ENCODE measurements at places on chromosomes 5 and 9.

DNA sequence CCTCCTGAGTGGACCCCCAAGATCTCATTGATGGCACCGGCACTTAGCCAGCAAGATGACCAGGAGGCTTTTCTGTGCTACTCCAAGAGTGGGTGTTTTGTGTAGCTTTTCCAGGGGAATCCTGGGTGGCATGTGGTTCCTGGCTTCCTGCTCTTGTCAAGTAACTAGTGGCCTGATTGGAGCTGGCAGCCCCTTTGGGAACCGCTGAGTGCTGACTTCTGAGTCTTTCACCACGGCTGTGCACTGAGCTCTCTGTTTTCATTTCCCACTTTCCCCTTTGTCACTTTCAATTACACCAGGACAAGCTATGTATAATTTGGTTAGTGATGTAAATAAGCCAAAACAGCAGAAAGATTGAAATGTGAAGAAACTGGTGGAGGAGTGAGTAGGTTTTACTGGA, 255.4 kb downstream of the GOLPH3 start:
- DNase-seq: no peak

GRCh38 chr5:107217721-107218130, 453.0 kb downstream of the EFNA5 start:
- DNase-seq: peak; percentile 3

GRCh38 chr5:90612919-90613318, 54.3 kb downstream of the ADGRV1 start:
- DNase-seq: no peak

DNA sequence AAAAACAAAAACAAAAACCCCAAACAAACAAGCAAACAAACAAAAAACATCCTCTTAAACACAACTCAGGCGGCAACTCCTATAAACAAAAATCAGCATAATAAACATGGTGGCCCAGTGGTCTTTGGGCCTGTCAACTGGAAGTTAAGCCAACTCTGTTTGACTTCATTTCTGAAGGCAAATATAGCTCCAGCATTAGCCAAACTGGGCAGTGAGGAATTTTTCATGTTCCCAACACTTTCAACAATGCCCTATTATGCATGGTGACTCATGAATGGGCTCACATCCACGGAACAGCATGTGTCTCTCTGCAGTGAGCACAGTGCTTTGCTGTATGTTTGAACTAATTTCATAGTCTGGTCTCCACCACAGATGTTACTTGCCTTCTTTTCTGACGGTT, 143.9 kb upstream of the STC2 start:
- peak; percentile 97 for DNase-seq

GRCh38 chr9:100595391-100596199, 17.7 kb downstream of the CAVIN4 start:
- peak; percentile 75 for DNase-seq

- DNase-seq: peak; percentile 8
Measured at GRCh38 chr9:118609355-118610044, 759.7 kb downstream of the BRINP1 start.

GRCh38 chr5:93092349-93093105, 488.5 kb downstream of the NR2F1-AS1 start:
- peak; percentile 73 for DNase-seq

GRCh38 chr9:135178498-135178897, 91.0 kb downstream of the OLFM1 start:
- no peak for DNase-seq

- DNase-seq: no peak
Measured at GRCh38 chr9:125397736-125398135, 136.1 kb downstream of the GAPVD1 start.

- no peak for DNase-seq
Measured at GRCh38 chr9:127136081-127136879, 13.8 kb upstream of the ANGPTL2 start.

DNA sequence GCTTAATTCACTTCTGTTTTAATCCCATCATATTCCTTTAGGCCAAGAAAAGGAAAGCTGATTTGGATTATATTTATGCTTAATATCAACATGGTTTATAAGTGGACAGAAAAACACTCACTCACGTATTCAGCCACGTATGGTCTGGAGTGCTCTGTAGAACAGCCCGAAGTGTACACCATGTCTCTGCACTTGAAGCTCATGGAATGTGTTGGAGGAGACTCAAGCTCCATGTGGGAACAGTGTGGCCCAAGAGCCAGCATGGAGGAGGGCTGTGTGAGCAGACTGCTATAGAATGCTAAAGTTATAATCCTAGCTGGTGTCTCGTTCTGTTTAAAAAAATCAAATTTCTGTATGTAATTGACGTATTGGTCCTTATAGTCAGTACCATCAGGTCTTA, 32.9 kb downstream of the OTULINL start:
- no peak for DNase-seq

GRCh38 chr5:61662670-61663069, 330.6 kb downstream of the ZSWIM6 start:
- no peak for DNase-seq

- no peak for DNase-seq
Measured at GRCh38 chr5:181130832-181131496, at the start of gene OR2V1. Gene OR2V1 (minus strand): TSS chr5:181131169. CDS start chr5:181125304, 5,865 bp downstream.

GRCh38 chr5:169549453-169550100, 34.0 kb upstream of the SPDL1 start:
- peak; percentile 9 for DNase-seq

GRCh38 chr9:37036371-37036775, 2.3 kb upstream of the PAX5 start:
- no peak for DNase-seq

- DNase-seq: no peak
Measured at GRCh38 chr5:145761254-145761653, 73.9 kb downstream of the PRELID2 start.

GRCh38 chr5:95440825-95441224, 49.7 kb downstream of the FAM81B start:
- DNase-seq: no peak

DNA sequence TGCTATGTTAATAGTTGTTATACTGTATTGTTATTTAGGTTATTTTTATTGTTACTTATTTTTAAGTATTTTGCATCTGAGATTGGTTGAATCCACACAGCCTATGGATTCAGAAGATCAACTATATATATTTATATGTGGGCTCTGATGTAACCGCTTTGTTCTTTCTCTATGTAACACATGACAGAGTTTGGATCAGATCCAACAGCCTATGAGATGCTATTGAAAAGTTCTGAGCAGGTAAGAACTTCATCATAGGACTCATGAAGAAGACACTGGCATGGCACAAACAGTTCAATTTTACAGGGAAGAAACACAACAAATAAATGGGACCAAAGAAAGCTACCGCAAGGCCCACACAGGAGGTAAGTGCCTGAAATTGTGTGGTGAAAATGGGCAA, 93.4 kb downstream of the GNAQ start:
- DNase-seq: no peak

DNA sequence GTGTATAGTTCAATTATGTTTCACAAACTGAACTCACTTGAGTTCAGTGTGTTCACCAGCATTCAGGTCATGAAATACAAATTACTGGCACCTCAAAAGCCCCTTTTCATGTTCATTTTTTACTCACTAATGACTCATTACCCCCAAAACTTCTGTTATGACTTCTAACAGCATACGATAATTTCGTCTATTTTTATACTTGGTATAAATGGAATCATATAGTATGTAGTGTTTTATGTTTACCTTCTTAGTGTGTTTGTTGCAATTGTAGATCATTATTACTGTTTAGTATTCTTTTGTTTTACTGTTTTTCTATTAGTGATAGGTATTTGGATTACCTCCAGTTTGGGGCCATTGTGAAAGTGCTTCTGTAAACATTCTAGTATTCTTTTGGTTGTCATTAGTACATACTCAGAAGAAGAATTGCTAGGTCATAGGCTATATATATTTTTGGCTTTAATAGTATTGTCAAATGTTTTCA, 33.4 kb downstream of the DDX4 start:
- peak; percentile 3 for DNase-seq

DNA sequence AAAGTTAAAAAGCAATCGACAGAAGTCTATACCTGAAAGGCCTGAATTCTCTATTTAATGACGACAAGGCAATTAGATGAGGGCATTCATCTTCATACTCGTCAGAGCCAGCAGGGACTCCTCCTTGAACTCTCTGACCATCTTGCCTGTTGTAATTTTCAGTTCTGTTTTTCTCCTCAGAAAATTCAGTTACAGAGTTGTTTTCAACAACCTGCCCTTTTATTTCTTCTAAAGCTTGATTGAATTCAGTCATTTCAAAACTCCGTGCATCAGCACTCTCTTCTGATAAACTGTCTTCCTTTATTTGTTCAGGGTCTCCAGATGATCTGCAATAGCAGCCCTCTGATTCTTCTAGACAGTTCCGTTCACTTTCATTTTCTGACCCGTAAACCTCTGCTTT, 15.6 kb downstream of the RIOK2 start:
- no peak for DNase-seq

DNA sequence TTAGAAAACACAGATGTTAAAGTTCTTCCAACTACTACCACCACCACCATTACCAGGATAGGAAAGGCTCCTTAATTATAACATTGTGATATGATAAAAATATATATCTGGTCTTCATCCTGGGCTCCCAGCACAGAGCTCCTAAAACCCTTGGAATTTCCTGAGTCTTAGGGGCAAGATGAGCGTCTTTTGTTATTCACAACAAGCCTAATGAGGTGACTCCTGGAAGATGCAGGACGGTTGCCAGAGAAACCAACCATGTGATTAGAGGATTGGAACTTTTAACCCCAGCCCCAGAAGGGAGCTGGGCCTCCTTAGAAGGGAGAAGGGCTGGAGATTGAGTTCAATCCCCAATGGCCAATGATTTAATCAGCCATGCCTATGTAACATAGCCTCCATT, 148.0 kb upstream of the ADRA1B start:
- peak; percentile 32 for DNase-seq

DNA sequence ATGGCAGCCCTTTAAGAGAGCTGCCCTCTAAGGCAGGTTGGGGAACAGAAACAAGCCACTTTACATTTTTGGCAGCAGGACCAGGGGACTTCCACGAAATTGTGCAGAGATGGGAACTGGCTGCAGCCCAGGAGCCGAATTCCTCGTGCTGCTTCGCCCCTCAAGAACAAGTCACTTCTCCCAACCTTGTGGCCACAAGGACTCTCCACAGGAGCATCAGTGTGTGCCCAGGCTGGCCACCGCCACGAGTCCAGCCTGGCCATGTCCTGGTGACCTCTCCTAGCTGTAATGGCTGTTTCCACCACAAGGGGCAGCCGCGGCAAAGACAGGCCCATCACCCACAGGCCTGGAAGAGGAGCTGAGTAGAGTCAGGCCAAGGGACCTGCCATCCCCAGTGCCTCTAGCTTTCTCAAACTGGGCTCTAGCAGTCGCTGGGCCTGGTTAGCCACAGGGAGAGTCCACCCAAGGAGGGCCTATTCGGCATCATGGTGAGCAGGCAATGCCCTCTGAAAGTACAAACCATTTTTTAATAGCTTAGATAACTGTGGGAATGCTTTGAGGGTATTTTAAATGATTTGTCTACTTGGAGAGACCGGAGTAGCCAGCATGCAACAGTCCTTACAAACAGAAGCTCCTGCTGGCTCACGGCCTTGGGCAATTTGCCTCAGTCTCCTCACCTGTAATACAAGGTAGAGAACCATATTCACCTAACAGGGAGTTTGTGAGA, 129.0 kb downstream of the COL23A1 start:
- peak; percentile 22 for DNase-seq

DNA sequence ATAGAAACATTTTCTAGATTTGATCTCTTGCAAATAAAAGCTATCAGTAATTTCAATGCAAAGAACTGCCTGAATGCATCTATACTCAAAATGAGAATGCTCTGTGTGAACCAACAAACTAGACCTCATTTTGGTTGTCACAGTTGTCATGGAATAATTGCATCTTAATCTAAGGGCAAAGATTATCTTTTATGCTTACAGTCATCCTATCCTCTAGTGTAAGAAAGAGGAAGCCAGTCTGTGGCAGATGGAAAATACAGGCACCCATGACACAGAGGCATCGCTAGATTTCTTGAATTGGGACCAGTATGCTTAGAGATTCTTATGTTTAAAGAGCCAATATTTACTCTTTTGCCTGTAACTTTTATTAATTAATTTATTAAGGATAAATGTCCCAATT, 95.0 kb downstream of the MACIR start:
- no peak for DNase-seq

DNA sequence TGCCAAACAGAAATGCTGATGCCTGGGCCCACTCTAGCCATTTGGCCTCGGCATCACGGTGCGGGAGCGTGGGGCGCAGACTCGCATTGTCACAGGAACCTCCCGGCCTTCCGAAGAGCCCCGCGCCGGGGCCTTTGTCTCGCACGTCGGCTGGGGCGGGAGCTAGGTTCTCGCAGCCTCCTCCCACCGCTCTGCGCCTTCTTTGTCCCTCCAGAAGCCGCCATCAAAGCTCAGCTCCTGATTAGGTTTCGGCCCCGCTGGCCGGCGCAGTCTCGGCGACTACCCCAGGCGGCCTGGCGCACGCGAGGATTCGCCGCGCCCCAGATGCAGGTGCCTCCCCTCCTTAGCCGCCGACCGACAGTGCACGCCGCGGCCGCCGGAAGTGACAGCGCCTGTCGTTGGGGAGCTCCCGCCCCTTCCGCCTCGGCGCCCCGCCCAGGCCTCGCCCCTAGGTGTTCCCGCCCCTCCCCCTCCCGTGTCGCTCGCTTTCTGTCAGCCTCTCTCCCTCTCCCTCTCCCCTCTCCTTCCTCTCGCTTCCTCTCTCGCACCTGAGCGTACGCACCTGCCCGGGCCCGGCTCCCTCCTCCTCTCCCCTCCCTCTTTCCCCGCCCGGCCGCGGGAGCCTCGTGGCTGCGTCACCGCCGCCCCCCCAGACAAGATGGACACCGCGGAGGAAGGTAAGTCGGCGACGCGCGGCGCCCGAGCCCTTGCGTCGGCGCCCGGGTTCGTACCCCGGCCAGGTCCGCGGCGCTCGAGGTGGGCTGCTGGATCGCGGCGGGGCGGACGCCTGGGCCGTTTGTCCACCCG, at the start of gene MARCHF6:
TSS of gene MARCHF6 (plus strand) at position 455 of the 807 bp plus-strand sequence. CDS start at position 659, 204 bp downstream.
- DNase-seq: peak; percentile 88

DNA sequence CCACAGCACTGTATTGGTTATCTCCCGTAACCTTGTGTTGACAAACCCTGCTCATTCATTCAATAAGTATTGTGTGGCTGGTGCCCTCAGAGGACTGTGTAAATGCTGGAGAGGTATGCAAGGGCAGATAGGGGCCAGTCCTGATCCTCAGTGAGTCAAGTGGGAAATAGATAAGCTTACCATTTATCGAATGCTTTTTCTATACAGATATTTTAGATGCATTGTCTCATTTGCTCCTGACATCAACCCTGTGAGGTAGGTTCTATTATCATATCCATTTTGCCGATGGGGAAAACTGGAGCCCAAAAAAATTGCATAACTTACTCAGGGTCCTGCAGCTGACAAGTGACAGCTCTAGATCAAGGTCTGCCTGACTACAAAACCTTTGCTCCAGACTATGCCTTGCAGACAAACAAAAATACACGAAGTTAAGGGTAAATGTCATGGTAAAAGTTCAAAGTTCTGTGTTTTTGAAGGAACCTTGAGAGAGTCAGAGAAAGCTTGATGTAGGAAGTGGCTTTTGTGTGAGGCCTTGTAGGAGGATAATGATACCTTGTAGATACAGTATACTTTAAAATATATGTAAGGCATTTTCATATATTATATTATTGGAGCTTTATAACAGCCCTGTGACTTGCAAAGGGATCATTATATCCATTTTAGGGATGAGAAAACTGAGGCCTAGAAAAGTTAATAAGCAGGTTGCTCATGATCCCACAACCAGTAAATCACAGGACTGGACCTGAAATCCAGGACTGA, 22.7 kb downstream of the CYFIP2 start:
- no peak for DNase-seq
